ENCODE measurements at places on chromosomes 12 and 14.

GRCh38 chr14:76682367-76682766, 78.9 kb upstream of the VASH1 start:
- DNase-seq: no peak

GRCh38 chr12:29734734-29735133, 49.0 kb downstream of the TMTC1 start:
- DNase-seq: no peak

- DNase-seq: no peak
These were observed 1.2 kb downstream of the SRSF9 start for GRCh38 chr12:120468325-120468820.

DNA sequence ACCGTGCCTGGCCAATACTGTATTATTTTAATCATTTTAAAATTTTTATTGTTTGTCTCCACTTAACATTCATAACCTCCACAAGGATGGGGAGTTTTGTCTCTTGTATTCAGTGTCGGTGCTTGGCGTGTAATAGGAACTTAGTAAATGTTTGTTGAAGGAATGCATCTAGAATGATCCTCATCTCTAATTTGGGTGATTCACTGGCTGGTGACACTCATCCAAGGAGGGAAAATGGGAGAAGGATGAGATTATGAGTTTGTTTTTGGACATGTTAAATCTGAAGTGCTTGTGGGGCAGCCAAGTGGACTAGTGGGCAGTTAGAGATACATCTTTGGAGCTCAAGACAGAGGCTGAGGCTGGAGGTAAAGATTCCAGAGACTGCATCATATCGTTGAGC, 5.1 kb downstream of the KLC1 start:
- DNase-seq: no peak

DNA sequence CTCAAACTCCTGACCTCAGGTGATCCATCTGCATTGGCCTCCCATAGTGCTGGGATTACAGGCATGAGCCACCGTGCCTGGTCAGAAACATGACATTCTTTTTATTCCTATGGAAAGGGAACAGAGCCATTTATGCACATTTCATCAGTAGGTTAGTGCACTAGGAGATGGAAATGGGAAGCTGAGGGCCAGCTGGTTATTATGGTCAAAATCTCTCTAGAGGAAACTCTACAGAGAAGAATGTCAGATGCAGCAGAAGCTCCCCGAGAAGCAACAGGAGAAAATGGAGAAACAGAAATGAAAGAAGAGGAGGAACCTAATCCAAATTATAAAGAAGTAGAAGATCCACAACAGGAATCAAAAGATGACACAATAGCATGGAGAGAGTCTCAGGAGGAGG, 2.7 kb downstream of the CFAP251 start:
- DNase-seq: no peak

DNA sequence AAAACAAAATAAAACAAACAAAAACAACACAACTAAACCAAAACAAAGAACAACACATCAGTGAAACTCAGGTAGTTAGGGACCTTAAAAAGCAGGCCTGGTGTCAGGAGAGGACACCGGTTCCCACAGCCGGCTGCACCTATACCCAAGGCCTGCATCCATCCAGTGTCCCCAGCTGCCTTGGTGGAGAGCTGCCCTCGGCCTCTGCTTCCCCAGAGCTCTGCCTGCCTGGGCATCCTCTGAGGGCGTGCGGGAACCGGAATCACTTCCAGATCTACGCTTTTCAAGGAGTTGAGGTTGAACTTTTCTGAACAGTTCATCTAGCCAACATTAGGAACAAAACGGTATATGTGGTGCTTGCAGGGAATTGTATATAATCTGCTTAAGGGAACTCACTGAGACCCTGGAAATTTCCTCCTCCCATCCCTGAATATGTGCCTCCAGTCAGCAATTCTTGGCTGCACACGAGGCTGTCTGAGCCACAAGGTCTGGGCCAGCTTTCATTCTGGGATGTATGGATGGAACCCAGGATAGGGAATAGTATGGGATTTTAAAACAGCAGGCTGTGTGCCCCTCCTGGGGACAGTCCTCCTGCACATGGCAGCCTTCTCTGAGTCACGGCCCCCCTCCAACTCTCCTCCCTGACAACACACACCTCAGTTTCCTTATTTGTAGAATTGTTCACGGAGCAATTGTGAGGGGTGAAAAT, 319.0 kb upstream of the RTL1 start:
- DNase-seq: no peak

DNA sequence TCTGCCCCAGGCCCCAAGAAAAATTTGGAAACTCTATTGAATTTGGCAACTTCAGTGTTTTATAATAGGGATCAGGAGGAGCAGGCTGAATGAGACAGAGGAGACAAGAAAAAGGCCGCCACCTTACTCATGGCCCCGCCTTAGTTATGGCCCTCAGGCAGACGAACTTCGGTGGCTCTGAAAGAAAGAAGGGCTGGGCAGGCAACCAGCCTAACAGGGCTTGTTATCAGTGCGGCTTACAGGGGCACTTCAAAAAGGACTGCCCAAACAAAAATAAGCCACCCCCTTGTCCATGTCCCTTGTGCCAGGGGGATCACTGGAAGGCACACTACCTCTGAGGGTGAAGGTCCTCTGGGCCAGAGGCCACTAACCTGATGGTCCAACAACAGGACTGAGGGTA, 146.3 kb upstream of the ATF7IP start:
- DNase-seq: no peak

DNA sequence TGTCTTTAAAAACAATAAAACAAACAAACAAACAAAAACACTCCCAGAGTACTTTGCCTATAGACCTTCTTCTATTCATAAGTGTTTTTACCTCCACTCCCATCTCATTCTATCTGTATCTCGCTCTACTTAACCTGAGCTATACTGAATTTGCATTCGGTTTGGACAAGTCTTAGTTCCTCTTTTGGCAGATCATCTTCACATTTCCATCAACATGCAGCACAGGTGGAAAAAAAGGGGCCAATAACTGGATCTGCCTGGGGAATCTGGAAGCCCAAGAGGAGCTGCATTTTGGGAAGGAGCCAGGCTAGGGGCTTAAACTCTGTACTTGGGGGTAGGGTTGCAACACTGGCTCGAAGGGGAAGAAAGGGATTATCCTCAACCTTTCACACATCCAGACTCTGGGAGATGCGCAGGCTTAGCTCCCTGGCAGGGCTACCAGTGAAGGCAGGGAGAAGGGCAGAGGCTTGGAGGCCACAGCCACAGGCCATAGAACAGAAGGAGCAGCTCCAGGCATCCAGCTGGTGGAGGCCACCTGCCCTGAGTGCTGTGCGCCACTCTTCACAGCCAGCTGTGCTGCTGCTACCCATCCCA, 4.1 kb downstream of the NINJ2 start:
- DNase-seq: no peak

GRCh38 chr12:91763654-91764370, 381.8 kb downstream of the BTG1 start:
- no peak for DNase-seq

GRCh38 chr12:80325167-80325959, 118.7 kb upstream of the PTPRQ start:
- DNase-seq: no peak

DNA sequence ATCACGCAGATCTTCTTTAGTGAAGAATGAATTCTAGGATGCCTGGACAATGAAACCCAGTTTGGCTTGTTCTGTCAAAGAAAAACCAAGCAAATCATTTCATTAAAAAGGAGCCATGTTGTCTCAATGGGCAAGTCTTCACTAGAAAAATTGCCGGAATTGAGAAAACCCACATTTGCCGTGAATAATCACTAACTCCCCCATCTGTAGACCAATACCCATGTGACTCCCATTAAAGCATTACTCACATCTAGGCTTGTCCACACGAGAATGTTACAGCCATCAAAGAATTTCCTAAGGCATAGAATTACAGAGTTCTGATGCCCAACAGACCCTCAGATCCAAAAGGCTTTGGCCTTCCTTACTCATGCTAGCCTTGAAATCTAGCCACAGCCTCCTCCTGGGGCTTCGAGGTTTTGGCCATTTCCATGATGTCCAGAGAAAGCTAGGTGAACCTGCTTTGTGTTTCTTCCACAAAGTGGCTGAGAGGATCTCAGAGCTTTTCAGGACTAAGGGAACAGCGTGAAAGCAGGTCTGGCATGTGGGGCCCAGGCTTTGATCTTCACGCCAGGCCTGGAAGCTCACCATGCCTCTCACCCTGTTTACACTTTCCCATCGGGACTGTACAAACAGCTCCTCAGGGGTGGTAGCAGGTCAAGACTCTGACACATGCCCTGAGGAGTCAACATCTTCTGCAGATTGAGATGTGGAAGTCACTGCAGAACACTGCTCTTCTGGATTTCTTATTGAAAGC, 12.1 kb downstream of the SLC7A8 start:
- DNase-seq: no peak

DNA sequence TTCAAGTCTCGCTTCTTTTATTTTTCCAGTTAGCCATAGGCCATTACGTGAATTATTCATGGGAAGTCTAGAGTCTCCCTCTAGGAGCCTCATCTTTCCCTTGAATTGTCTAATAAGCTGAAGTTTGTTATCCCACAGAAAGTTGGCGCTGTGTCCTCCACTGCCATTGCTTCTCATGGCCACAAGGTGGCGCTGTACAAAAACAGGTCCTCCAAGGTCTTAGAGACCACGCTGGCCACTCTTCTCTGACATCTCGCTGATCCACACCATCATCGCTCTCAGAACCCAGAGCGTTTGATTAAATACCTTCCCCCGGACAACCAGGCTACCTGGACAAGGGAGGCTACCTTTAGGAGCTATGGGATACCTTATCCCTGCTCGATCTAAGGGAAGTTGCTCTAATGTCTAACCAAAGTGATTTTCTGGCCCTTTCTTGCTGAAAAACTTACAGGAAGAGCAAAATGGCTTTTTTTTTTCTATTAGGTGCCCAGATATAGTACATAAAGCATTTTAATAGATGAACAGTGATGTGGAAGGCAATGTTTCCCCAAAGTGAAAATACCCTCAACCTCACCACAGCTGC, 110.0 kb downstream of the CCDC60 start:
- peak; percentile 21 for DNase-seq

- DNase-seq: no peak
These were observed 4.3 kb downstream of the C14orf93 start for GRCh38 chr14:23005451-23006187.

DNA sequence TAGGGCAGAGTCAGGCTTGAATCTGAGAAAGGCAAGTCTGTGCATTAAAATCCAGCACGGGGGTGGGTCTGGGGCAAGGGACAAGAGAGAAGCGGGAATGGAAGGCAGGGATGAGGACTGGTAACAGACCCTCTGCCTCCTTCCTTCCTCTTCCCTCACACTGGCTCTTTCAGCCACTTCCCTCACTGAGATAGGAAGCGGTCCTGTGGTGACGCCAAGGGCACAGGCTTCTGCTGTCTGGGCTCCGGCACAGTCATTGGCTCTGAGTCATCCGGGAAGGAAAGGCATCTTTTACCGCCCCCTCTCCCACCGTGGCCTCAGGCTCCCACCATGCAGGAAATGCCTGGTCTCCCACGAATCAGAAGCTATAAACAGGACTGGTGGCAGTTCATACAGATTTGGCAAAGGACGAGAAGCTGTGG, 70.2 kb downstream of the ETV6 start:
- DNase-seq: no peak

GRCh38 chr12:58596381-58596780, 323.9 kb downstream of the LRIG3 start:
- no peak for DNase-seq

DNA sequence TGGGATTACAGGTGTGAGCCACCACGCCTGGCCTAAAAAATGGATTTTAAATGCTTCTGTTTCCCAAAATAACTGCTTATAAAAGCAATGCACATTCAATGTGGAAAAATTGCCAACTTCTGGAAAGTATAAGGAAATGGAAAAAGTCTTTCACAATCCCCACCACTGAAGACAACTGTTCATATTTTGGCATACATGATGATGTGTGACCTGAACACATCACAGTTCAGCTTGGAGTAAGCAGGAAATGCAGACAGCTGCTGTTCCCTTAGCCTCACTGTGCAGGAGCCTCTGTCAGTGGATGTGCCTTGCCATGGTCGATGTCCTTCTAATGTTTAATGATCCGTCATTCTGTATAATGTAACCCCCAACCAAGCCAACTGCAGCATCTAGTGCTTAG, 5.2 kb downstream of the MTERF2 start:
- DNase-seq: no peak

GRCh38 chr12:100799770-100800169, 5.2 kb downstream of the ANO4 start:
- DNase-seq: no peak

DNA sequence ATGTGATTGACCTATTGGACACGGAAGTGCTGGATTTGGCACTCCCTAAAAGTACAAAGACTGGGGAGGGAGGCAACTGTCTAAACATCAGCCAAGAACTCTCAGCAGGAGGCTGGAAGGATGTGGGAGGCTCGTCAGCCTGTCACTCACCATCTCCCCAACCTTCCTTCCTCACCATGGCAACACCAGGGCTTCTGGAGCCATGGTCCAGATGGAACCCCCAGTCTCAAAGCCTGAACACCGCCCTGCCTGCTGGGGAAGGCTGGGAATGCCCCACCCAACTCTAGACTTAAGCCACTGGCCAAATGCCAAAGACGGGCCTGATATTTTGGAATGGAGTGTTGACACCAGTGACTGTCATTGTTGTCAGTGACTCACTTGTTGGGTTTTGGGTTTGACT, 55.3 kb downstream of the GALNT16 start:
- no peak for DNase-seq

- DNase-seq: no peak
These were observed 4.1 kb downstream of the TSHR start for GRCh38 chr14:80959496-80959895.

- DNase-seq: no peak
These were observed 28.0 kb downstream of the TRAFD1 start for GRCh38 chr12:112153181-112153892.

DNA sequence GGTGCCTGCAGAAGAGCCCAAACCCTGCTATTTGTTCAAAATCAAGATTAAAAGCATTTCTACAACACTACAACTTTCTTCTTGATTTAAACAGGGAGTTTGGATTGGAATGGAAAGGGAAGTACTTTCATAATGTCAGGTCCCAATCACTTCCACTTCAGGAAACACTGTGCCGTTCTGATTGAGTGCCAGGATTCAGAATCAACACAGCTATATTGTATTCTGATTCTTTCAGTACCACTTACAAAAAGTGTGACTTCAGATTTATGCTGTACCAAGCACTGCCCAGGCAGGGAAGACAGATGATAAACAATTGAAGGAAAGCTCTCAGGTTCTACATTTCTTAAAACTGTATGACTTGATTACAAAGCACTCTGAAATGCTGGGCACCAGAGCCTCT, 3.2 kb downstream of the TDP1 start:
- no peak for DNase-seq

GRCh38 chr12:126224032-126224431, 1158.8 kb downstream of the AACS start:
- no peak for DNase-seq

- peak; percentile 58 for DNase-seq
These were observed 3.2 kb upstream of the DYNC1H1 start for GRCh38 chr14:101961011-101961721.
